Stimulated activated CD8-positive, alpha-beta memory T cell treated with anti-CD3 and anti-CD28 coated beads, Interleukin-12 subunit alpha, Interleukin-12 subunit beta, amount 100 ng/mL, for 4 hours (primary cell): ENCODE measurements at places on chromosomes 6 and 20.

- DNase-seq, result no peak
These were observed 15.9 kb downstream of the PNPLA1 start for GRCh38 chr6:36285797-36286196.

- DNase-seq, result no peak
These were observed 50.1 kb downstream of the NFATC2 start for GRCh38 chr20:51492167-51493092.

- DNase-seq, result no peak
These were observed 20.8 kb downstream of the HLA-DRA start for GRCh38 chr6:32460528-32460927.

GRCh38 chr20:37529968-37530600, 2.4 kb upstream of the BLCAP start:
- no peak for DNase-seq

DNA sequence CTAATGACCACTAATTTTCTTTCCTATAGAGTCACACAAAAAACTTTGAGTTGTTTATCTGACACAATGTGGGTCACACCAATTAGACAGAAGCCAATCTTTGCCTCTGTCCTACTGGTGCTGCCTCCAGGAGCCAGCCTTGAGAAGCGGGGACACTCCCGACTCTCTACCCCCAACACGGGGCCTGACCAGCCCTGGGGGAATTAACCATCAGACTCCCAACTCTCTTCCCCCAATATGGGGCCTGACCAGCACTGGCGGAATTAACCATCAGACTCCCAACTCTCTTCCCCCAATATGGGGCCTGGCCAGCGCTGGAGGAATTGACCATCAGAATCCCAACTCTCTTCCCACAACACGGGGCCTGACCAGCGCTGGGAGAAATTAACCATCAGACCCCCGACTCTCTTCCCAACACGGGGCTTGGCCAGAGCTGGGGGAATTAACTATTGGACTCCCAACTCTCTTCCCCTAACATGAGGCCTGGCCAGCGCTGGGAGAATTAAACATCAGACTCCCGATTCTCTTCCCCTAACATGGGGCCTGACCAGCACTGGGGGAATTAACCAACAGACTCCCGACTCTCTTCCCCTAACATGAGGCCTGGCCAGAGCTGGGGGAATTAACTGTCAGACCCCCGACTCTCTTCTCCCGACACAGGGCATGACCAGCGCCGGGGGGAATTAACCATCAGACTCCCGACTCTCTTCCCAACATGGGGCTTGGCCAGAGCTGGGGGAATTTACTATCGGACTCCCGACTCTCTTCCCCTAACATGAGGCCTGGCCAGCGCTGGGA, 12.5 kb downstream of the CST7 start:
- DNase-seq, result no peak

DNA sequence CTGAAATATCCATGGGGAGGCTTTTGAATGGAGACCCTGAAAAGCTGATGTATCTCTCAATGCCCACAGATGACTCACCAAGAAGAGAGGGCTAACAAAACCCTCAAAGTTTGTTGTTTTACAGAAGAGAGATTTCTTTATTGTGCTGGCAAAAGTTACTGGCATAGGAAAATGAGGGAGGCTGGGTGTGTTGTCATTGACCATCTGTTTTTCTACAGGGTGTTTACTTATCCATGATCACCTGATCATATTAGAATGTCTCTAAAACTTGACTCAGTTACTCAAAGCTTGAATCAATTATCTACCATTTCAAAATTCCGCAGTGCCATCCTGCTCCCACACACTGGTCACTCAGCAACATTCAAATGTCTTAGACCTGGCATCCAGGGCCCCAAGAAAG, 9.8 kb downstream of the NCOA6 start:
- DNase-seq, result no peak

DNA sequence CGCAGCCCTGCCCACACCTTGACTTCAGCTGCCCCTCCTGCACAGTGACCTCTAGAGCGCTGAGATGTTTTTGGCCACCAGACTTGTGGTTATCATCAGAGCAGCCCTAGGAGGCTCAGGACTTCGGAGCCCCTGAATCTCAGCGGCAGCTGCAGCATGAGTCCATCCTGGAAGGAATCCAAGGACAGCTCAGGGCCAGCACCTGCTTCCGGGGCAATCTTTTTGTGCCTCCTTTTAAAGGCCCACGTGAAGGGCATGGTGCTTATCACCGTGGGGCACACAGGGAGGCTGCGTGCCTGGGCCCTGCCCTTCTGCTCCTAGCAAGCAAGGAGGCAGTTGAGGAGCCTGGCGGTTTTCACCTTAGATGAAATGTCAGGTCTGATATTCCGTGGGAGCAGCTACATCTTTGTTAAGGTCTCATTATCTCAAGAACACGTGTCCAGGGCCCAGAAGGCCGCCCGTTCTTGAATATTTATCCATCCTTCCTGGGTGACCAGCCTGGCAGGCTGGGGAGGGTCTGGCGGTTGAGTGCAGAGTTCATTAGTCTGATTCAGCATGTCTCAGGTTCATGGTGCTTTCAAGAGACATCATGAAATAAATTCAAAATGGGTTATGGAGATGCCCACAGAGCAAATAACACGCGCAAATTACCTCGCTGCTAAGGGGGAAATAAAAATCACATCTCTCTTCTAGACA, 392.4 kb downstream of the TAF4 start:
- no peak for DNase-seq

DNA sequence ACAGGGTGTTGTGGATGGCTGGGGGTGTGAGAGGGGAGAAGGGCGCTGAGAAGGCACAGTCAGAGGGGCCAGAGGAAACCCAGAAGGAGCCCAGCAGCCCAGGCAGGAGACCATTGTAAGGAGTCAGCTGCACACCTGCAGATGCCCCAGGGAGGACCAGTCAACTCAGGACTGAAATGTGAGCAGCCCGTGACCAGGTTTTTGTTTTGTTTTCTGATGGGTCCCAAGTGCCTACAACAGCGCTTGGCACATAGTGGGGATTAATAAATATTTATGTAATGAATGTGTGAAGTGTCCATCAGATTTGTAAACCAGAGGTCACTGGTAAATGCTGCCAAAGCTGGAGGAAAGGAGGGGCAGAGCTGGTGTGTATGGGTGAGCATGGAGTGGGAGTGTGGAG, 30.2 kb downstream of the TRAM2 start:
- DNase-seq, result no peak

- DNase-seq, result no peak
These were observed 13.1 kb downstream of the ZNF217 start for GRCh38 chr20:53580376-53581111.

DNA sequence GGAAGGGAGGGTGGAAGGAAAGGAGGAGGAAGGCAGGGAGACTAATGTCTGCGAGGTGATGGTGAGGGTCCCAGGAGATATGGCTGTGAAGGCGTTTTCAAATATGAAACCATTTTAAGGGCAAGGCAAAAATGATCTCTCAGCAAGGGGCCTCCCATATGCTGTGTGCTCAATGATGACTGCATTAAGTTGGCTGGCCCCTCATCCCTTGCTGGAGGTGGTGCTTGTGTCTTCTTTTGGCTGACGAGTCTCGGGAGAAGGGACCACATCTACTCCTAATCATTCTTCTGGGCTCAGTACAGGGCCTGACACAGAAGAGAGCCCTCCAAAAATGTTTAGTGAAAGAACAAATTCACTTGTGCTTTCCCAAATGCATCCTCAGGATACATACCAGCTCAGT, 23.0 kb upstream of the MRPS18A start:
- DNase-seq, result no peak

DNA sequence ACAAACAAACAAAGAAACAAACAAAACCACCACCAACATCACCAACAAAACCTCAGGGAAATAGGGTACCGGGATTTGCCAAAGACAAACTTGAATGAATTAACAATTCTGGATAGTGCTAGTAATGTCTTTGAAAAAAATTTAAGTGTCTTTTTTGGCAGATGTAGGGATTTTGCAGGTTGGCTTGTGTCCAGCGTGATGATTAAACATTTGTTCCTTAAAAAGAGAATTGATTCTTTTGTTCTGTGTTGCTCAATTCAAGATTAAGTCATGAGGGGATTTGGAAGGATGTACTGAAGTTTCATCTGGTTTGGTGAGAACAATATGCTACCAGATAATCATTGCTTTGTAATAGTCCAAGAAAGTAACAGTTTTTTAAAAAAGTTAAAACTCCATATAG, 125.1 kb upstream of the HS3ST5 start:
- no peak for DNase-seq

GRCh38 chr20:39829661-39830060, 859.4 kb downstream of the MAFB start:
- no peak for DNase-seq

- DNase-seq, result no peak
These were observed 137.5 kb upstream of the SLC24A3 start for GRCh38 chr20:19074828-19075516.

- no peak for DNase-seq
These were observed 11.0 kb upstream of the KCNK5 start for GRCh38 chr6:39240155-39240757.

DNA sequence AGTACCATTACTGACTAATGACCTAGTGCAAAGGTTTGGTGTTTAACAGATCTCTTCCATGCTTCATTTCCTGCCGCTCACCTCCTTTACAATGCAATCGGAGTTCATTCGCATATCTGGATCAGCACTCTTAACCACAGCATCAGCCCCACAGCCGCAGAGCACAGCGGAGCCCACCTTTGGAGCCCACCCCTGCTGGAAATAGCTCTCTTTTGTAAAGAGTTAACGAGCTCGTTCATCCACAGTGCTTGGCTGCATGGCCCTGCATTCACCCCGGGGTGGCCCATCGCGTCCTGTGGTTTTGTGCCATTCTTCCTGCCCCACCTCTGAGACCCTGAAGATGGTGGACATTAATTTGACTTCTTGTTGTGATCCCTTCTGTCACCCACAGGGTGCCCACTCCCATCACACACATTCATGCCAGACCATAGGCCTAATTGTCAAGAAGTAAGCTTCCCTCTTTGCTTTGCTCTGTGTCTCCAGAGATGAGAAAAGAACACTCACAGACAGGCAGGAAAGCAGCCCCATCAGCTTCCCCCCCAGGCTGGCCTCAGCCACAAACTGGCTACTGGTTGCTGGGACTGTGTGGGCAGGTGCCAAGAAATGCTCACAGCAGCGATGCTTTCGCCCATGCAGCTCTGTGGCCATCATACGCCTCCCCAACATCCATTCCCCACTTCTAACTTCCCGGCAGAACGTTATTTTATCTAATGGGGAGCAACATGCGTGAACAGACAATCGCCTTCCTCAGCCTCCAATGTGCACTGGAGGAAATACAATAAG, 167.0 kb downstream of the LRFN2 start:
- no peak for DNase-seq

DNA sequence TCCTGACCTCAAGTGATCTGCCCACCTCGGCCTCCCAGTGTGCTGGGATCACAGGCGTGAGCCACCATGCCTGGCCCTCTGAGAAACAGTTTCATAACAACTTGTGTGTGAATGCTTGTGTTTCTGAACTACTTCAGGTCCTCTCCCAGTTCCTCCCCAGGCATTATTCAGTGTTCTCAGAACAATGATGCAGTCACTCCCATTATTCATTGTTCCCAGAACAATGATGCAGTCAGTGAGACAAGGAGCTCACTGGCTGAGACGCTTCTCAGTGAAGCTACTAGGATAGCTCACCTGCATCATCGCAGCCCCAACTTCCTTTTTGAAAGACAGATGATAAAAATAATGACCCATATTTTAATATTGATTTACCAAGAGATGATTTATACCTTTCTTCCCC, 71.5 kb downstream of the NDUFAF5 start:
- no peak for DNase-seq

- DNase-seq, result no peak
These were observed 93.0 kb downstream of the TBC1D7 start for GRCh38 chr6:13235339-13235738.

GRCh38 chr6:93970684-93971083, 551.3 kb upstream of the EPHA7 start:
- DNase-seq, result no peak

DNA sequence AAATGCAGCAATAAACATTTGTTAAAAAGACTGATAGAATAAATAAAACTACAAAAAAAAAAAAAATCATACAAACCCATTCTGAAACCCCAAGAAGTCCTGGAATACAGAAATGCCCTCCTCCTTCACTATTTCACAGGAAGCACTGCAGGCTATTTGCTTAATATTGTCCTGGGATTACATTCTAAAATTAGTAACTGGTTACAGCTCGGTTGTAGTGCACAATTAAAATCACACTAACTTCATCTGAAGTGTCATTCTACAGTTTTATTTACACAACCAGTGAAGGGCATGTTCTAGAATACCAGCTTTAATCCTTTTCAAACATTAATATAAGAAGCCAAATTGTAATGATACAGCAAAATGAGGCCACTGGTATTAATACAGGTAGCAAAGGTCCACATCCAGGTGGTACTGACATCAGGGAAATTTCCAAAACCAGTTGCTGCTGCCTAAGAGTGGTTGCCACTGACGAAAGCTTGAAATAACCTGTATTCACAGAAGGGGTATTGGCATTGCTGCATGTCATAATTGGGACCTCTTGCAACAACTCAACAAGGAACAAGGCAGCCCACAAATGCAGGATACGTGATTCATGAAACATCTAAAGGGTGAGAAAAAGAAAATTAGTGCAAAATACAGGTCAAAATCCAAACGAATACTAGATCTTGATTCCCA, 26.9 kb downstream of the AKIRIN2 start:
- DNase-seq, result no peak

- DNase-seq, result no peak
These were observed 52.0 kb downstream of the JPH2 start for GRCh38 chr20:44135012-44135412.

DNA sequence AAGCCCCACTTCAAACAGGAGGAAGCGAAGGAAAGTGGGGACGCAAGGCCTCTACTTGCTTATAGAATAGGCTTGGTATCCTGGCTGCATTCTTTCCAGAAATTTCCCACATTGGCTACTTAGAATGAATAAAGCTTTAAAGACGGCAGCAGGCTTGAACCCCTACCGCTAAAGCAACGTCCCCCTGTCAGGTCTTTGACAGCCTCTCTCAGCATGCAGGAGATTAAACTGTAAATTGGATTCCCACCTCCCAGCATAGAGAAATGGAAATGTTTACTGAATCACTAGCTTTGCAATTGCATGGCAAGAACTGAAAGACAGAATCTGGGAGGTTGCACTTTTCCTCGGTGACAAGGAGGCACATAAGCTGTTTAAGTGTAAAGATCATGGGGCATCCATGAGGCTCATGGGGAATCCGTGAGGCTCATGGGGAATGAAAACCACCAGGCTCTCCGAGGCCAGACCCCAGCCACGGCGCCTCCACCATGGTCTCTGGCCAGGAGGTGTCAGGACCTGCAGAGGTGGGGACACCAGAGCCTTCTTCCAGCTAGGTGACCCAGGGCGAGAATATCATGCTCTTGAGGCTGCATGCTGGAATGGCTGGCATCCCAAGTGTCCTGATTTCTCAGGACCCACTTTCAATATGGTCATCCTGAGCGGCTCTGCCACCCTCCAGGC, 10.3 kb downstream of the LEMD2 start:
- no peak for DNase-seq

GRCh38 chr6:127869772-127870404, 31.0 kb downstream of the THEMIS start:
- no peak for DNase-seq

GRCh38 chr6:78492351-78493017, 374.9 kb upstream of the IRAK1BP1 start:
- DNase-seq, result no peak
